ENCODE measurements at places on chromosomes 2 and 18.

DNA sequence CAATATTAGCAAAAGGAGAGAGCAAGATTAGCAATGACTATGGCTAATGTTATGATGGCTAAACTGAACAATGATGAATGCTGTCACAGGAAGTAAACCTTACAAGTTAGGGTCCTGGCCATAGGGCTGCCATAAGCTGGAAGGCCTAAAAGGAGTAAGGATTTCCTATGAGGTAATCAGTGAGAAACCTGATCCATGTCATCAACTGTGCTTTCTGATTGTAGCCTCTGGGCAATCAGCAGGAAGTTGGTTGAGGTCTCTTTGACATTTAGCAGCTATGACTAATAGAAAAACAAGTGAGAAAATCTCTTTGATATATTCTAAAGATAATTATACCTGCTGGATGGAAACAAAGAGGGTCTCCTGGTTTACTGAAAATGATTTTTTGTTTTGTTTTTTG, 193.0 kb downstream of the RAB3GAP1 start:
- DNase-seq = no peak

DNA sequence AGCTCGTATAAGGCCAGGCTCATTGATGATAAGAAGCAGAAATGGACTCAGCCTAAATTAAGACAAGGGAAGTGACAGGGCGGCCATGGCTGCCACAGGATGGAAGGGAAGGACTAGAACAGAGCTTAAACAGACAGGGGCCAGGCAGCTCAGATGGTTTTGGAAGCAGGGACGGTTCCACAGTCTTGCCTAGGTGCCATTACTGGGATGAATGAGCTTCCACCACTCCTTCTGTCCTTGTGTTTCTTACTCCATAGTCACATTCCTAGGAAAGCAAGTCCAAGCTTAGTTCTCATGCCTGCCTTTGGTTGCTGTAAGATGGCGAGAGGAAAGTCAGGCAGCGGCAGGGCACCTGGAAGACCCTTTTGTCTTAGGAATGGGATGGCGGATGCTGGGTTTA, 11.9 kb downstream of the GNLY start:
- DNase-seq = no peak

DNA sequence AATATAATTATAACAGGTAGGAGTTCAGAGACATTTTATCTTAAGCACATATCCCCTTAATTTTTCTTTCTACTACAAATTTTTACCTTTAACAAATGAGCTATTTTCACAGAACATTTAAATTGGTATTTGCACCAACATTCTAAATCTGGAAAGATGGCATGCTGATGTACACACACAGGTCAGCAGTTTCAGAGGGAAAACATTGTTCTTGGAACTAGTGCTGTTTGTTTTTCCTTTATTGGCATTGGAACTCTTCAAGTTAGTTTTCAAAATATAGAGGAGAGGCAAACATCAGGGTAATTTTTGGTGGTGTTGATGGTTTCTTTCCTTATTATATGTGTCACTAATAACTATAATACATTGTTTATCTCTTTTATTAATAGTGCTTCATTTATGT, 155.3 kb downstream of the PHLPP1 start:
- DNase-seq = no peak

DNA sequence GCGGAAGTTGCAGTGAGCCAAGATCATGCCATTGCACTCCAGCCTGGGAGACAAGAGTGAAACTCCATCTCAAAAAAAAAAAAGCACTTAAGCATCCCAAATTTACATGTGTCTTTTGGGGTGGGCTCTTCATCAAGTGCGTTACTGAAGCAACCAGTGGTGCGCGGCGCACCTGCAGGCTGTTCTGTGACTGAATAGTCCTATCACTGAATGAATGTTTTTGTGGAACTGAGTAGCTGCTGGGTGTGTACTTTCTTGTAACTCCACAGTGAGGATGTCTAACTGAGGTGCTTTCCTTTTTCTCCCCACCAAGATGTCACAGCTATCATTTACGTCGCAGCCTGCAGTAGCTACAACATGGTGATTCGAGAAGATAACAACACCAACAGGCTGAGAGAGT, 17.0 kb downstream of the CHMP1B start:
- DNase-seq = no peak

DNA sequence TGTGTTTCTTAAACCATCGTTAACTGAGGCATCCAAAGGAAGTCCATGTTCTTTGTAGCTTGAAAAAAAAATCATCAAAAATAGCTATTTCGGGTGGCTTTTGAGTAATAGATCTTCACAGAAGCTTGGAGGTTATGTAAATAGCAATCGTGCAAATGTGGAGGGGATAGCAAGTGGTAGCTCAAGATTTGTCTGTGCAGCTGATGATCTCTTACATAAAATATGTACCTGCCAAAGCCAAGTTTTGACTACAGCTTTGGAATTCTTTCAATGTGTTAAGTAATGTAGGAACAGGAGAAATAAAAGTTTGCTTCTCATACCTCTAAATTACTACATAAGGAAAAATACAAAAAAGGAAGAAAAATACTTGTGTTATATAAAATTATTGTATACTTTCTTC, 1432.0 kb downstream of the DPP10 start:
- no peak for DNase-seq

DNA sequence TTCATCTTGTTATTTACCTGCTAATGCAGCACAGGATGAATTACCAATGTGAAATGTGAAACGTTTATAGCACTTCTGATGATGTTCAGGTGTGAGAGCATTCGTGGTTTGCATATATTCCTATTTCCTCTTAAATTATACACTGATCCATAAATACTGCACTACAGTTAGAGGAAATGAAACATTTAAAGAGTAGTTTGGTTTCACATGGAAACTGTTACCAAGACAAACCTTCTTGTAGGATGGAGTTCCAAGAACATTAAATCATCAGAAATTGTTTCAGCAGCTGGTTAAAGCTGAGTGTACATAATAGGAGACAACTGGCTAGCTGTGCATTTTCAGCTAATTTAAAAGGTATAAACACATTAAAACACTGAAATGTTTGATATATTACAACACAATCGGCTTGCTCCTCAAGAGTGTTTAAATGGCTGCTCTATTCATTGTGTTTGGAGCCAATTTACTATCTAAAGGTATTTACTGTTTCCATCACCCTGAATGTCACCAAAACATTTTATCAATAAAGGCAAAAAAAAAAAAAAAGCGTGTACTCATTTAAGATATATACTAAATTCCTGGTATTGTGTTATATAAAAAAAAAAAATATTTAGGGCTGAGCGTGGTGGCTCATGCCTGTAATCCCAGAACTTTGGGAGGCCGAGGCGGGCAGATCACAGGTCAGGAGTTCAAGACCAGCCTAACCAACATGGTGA, 100.6 kb downstream of the DYM start:
- DNase-seq = no peak

DNA sequence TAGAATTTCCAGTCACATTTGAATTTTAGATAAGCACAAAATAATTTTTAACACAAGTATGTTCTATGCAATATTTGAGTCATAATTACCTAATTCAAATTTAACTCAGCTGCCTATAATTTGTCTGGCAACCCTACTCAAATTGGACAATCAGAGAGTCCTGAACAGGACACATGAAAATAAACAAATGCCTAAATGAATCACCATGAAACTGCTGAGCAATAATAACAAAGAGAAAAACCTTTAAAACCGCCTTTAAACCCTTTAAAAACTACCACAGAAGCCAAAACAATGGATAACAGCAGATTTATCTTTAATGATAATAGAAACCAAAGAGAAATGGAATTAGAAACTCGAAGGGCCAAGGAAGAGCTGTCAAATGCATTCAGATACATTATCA, 39.5 kb downstream of the ARL4C start:
- DNase-seq = no peak

DNA sequence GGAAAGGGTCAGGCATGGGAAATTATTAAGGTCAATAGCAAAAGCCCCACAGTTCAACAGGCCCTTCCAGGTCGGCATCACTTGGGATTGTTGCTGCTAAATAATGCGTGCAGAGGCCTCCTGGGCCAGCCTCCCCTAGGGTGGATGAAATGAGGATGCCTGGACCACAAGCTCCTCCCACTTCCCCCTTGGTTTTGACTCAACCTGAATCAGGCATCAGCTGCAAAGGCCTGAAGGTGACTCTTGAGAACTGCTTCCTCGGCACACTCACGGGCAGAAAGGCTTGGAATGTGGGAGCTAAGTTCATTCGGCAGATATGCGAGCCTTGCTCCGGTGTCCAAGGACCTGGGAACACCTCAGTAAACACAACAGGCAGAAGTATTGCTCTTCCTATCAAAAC, 69.3 kb downstream of the MBP start:
- no peak for DNase-seq

DNA sequence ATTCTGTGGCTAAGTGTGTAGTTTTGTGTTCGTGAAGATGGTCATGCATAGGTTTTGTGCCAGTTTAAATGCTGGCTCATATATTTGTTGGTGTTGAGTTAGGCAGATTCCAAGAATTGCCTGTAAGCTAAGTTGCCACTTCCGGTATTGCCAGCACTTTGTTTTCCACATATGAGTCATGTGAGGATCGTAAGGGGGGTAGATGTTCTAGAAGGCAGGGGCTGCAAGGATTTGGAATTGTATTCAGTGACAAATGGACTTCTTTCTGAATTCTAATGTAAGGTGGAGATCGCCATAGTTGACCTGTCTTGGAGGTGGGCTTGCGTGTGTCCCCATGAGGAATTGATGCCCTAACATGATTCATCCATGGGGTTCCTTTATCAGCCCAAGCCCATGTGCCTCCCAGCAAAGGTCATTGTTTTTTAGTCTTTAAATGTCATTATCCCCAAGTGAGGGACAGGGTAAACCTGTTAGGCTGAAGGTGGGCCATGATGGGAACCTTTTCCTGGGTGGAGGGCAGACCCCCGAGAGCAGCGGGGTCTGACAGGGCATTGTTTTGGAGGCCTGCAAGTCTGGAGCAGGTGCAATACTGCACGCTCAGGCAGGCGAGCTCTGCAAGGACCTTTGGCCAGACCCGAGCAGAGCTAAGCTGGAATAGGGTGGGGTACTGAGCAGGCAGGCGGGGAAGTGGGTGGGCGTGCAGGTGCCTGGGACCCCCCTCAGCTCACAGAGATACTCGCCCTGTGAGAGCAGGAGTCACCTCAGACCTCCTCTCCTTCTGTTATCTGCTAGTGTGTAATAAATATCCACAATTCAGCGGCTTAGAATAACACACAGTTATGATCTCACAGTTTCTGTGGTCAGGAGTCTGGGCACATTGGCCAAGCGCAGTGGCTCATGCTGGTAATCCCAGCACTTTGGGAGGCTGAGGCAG, 77.4 kb downstream of the LRRFIP1 start:
- no peak for DNase-seq

DNA sequence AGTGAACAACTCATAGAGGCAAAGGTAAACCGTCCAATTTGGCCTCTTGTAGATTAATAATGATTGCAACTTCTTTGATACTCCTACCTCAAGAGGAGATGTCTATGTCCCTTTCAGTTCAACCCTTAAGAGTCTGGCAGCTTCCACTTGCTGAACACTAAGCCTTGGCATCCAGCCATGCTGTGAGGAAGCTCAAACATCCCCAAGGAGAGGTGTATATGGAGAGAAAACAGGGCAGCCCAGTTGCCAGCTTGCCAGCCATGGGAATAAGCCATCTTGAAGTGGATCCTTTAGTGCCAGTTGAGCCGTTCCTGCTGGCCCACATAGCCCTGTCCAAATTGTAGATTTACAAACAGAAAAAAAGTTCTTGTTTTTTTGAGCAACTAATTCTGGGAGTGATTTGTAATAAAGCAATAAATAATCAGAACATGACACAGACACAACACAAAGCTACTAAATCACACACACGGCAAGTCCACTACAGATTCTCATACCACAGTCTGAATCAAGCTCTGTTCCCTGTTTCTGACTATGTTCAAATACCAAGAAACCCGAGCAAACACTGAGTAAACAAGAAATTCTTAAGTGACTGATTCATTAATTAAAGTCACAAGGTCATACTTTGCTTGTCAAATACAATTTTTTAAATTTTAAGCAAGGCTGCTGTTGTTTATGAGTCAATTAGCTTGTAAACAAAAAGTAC, 96.1 kb downstream of the PID1 start:
- no peak for DNase-seq

- DNase-seq = no peak
These were observed 1046.0 kb upstream of the TMEFF2 start for GRCh38 chr2:193240752-193241151.

- no peak for DNase-seq
These were observed 28.1 kb downstream of the FARSB start for GRCh38 chr2:222627764-222628163.

- DNase-seq = no peak
These were observed 287.2 kb upstream of the LINC00305 start for GRCh38 chr18:64436111-64436510.

- DNase-seq = no peak
These were observed 4.4 kb upstream of the PARD6G start for GRCh38 chr18:80251700-80252099.

- no peak for DNase-seq
These were observed 24.5 kb upstream of the KCNK3 start for GRCh38 chr2:26668041-26668440.

GRCh38 chr2:49069829-49070228, 84.5 kb downstream of the FSHR start:
- DNase-seq = no peak

DNA sequence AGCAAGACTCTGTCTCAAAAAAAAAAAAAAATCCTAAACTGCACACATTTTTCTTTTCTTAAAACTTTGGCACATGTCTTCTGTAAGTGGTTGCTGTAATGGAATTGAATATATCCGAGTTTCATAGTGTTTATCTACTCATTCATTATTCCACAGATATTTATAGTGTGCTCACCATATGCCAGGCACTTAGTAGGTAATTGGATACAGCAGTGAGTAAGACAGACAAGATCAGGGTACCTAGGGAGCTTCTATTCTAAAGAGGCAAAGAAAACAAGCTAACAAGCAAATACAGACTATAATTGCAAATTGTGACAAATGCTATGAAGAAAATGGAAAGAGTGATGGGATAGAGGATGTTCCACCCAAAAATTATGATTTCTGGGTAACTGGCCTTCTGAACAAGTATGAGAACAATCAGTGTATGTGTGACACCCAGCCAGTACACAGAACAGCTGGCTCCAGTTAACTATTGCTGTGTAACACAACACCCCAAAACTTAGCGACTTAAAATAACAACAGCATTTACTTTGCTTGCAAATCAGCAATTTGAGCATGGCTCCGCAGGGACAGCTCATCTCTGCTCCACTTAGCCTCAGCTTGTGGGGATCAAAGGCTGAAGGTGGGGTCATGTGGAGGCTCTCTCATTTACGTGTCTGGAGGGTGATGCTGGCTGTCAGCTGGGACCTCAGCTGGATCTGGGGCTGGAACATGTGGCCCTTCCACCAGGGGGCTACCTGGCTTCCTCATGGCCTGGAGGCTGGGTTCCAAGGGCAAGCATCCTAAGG, 224.9 kb downstream of the INSIG2 start:
- DNase-seq = no peak

GRCh38 chr18:373780-374179, 105.9 kb upstream of the THOC1 start:
- DNase-seq = no peak

GRCh38 chr2:69917852-69918251, 2.9 kb downstream of the MXD1 start:
- no peak for DNase-seq

- no peak for DNase-seq
These were observed 23.6 kb downstream of the SUCLG1 start for GRCh38 chr2:84435345-84436025.

Measured in upper lobe of right lung (tissue), 1 donor.